Spinal cord (tissue), 10 donors: ENCODE measurements at places on chromosomes 2 and 18.
A peak's percentile ranks its signal among the peaks of the same experiment; 100 is the strongest.

DNA sequence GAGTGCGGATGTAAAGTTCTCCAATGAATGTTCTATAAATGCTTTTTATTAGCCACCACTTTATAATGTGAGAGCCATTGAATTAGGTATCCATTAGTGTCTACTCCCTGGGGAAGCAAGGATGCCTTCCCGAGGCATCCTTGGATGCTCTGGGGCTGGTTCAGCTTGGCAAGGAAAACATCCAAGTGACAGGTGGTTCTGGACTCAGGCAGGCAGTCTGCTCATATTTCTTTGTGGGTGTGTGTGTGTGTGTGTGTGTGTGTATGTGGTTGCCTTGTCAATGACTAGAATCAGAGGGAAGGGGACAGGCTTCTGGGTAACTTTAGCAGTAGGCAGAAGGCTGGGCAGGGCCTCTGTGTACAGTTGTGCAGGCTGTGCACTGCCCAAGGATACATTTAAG, 149.2 kb downstream of the TSN start:
- no peak for DNase-seq

GRCh38 chr2:29031046-29031445, 43.3 kb downstream of the PCARE start:
- DNase-seq: no peak

DNA sequence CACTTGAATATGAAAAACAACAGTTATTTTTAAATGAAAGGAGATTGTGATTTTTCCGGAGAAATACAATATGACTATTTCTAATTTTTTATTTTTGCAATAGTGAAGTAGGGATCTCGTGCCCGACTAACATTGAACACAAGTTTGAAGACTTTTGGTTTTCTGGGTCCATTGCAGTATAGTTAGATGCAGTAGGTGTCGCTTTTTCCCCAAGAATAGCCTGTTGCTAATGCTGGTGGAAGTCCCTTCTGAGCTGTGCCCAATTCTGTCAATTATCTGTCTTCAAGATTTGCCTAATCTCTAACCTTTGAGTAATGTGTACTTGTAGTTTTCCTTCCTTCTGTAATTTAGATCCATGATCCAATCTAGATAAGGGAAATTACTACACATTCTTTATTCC, 36.5 kb downstream of the SEMA4F start:
- DNase-seq: peak; percentile 38

- DNase-seq: peak; percentile 89
These were observed 2.9 kb upstream of the EPB41L3 start for GRCh38 chr18:5546660-5547059.
